Foreskin keratinocyte (primary cell): ENCODE measurements at places on chromosomes 5 and 9.

GRCh38 chr9:129459547-129460322 is 161.2 kb downstream of the C9orf50 start:
- no peak for DNase-seq

- no peak for DNase-seq
Observed at GRCh38 chr5:168159425-168159824, 132.0 kb upstream of the WWC1 start.

DNA sequence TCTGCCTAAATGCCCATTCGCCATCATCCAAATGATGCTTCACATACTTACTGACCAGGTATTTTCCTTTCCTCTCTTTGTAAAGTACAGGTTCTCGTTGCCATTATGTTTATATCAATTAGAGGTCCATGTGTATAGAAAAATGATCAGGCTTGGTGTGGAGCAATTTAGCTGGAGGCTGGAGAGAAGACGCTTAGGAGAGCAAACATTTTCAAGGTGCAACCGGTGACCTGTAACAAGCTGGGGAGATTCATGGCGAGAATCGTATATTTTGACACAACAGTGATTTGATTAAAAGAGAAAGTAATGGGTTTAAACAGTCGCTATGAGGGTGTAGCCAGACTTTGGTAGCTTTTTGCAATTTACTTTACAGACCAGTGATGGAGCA is 170.9 kb upstream of the TBCA start:
- DNase-seq, result no peak

DNA sequence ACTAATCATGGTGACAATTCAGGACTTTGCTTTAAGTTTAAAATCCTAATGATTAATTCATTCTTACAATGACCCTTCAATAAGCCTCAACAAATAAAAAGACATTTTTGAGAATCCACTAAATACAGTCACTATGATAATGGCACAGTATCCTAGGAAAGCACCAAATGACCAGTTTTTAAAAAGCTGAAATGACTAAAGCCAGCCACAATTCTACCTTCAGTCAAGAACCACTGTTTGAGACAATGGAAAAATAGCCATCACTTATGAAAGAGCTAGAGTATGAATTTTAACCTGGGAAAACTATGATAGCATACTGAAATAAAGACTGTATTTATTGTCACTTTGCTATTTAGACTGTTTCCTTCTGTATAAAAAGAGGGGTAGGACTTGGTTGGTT is 14.0 kb downstream of the FBXW2 start:
- DNase-seq, result no peak

GRCh38 chr5:93845376-93845775 is 104.0 kb upstream of the POU5F2 start:
- peak; percentile 4 for DNase-seq

DNA sequence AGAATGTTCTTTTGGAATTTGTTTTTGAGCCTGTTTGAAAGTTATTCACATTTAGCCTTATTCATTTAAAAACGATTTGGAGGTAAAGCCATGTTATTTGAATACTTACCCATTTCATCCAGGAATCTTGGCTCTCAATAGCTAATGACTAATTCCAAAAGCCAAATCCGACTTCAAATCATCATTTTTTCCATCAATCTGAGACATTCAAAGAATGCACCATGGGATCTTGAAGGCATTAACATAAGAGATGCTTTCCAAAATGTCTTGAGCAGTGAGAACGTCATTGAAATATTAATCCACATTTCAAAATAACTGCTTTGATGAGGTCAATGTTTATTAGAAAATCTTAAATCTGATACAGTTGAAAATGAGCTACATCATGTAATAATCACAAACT is 617.0 kb upstream of the RORB start:
- no peak for DNase-seq

DNA sequence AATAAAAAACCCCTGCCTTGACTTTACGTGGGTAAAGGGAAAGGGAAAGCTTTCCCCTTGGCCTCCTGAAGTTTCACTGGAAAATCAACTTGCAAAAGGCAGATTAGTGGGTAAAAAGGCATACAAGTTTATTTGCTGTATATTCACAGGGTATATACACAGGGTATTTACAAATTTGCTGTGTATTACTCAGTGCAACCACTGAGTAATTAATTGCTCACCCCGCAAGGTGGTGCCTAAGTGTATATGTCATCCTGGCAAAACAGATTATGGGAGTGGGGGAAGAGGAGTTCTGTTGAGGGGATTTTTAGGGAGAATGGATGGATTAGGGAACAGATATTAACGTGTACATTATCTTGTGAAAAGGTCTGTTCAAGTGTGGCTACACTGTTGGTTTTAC is 7.1 kb upstream of the RARS1 start:
- no peak for DNase-seq

GRCh38 chr9:93098236-93098946 is 2.4 kb downstream of the CARD19 start:
- peak; percentile 66 for DNase-seq

DNA sequence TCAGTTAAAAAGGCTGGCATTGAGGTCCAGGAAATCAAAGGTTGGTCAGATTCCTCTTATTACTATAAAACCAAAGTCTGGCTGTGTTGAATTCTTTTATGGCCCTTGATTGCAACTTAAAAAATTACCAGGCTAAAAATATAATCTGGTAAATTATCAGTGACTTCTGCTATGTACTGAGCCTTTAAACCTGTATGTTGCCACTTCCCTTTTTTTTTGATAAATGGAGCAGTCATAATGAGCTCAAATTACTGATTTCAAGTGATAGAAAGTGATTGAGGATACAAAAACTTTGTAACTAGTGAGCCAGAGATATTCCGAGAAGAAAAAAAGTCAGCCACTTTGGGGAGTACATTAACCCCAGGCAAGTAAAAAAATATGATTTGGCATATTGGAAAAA is 100.1 kb downstream of the GIN1 start:
- no peak for DNase-seq

DNA sequence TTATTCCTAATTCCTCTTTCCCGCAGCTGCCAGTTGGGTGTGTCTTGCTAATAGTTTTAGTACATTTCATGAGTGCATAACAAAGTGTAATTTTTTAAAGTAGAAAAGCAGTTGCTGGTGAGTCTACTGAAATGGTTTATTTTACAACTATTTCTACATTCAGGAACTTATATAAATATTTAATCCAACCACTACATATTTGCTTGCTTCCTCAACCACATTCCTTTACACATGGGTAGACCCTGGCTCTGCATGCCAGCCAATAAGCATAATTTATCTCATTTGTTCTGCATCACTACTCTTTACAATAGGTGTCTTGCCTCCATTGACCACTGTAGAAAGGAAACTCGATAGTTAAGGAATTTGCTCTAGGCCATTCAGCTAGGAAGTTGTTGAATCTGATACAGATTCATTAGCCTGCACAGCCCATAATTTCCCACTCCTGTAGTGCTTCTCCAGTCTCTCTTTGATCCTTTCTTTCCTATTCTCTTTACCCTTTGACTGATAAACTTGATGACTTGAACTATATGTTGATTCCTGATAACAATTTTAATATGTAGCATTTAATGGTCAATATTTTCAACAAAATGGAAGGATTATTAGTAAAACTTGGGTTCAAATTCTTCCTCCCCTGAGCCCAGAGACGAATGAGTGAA is 342.5 kb upstream of the ACTBL2 start:
- peak; percentile 99 for DNase-seq

- peak; percentile 49 for DNase-seq
Observed at GRCh38 chr9:34437006-34437925, 21.1 kb downstream of the FAM219A start.

DNA sequence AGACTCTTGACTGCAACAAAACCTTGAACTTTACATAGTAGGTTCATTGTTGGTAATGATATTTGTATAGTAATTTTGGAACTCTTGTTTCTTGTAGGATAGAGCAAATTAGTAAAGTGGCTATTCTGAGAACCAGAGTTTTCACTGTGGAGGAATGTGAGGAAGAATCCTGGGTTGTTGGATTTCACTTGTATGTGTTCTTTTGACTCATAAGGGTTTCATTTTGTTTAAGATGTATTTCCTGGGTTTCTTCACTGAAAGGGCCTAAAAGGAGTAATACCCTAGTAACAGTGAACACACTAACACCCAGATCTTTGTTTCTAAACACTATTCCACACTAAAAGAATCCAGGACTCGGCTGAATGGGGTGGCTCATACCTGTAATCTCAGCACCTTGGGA is 20.1 kb downstream of the TTC1 start:
- DNase-seq, result no peak

DNA sequence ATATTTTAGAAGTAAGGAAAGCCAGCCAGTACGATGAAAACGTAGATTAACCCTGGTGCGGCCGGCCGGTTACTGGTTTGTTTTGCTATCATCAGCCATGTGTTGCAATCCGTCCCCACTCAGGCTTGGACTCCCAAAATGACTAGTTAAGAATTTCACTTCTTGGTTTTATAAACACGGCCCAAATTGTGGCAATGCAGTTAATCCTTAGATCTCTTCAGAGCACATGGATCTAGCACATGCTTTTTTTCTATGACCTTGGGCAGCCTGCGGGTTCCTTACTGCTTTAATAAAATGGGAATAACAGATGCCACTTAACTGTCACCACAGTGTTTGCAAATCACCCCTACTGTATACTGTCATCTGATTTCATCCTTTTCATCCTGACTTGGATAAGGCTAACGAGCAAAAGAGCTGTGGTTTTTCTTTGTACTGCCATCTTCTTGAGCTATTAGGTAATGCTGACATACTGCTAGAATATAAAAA is 1.5 kb downstream of the NDFIP1 start:
- DNase-seq, result no peak

- DNase-seq, result no peak
Observed at GRCh38 chr5:176879663-176880361, 19.3 kb downstream of the HK3 start.

DNA sequence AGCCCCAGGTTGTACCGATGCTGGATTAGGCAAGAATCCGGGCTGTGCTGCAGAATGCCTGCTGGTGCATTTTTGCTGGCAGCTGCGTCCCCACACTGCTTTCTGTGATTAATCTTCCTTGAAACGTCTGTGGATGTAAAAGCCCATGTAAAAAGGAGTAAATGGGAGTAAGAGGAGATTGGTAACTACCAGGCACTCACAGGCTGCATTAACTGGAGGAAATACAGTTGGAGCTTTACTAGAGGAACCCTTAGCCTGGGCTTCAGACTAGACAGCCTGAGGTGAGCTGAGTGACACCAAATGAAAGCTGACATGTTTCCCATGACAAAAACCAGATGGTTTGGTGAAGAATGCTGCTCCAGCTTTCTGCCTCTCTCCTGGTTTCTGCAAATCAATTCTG is 190.4 kb upstream of the GAS1 start:
- DNase-seq, result no peak

DNA sequence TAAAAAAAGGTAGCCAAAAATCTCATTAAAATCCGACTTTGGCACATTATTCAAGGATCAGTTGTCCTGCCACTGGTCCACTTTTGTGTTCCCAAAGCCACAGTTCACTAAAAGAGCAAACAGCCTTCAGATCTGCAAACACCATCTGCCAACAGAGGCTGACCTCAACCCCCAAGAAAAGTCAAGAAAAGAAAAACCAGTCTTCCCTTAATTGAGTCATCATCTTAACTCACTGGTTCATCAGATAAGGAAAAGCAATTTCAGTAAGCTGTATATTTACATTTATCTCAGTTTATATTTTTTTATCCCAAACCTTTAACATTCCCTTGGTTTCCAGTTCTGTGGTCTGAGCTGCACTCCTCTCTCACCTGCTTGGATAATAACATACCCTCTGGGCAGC is 21.2 kb downstream of the RASEF start:
- no peak for DNase-seq

GRCh38 chr9:133063500-133064231 is 1.9 kb downstream of the CEL start:
- DNase-seq, result no peak

- no peak for DNase-seq
Observed at GRCh38 chr9:26727471-26727870, 165.1 kb downstream of the CAAP1 start.

DNA sequence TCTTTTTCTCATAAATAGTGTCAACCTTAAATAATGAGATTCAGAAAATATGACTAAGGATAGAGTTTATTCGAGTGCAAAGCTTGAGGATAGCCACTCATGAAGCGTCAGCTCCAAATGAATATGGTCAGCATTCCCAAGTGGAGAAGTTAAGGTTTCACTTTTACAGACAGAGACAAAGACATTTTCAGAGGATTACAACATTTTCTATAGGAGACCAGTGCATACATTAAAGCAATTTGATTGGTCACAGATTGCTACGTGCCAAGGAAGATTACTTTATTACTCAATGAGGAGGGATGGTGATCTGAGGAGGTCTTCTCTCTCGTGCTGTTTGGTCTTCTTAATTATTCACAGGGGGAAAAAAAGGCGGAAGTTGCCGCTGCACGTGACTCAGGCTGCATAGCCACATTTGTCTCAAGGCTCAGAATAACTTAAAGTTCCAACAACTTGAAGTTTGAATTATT is 60.1 kb upstream of the SPATA31C2 start:
- DNase-seq, result peak; percentile 75

DNA sequence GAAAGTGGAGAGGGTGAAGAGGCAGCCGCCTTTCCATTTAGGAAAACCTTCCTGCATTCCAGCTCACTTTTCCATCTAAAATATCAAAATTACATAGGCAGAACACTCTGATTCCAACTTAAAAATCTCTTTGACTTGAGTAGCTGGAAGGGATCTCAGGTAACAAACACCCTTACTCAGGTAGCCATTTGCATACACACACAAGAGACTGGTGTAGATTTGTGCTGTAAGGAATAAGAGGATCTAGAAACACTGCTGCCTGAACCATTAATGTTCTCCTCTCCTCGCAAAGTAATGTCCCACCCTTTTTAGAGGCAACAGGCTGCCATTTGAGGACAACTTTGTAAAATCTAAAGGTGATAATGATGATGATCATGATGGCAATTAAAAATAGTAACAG is 53.5 kb downstream of the BNC2 start:
- DNase-seq, result no peak

DNA sequence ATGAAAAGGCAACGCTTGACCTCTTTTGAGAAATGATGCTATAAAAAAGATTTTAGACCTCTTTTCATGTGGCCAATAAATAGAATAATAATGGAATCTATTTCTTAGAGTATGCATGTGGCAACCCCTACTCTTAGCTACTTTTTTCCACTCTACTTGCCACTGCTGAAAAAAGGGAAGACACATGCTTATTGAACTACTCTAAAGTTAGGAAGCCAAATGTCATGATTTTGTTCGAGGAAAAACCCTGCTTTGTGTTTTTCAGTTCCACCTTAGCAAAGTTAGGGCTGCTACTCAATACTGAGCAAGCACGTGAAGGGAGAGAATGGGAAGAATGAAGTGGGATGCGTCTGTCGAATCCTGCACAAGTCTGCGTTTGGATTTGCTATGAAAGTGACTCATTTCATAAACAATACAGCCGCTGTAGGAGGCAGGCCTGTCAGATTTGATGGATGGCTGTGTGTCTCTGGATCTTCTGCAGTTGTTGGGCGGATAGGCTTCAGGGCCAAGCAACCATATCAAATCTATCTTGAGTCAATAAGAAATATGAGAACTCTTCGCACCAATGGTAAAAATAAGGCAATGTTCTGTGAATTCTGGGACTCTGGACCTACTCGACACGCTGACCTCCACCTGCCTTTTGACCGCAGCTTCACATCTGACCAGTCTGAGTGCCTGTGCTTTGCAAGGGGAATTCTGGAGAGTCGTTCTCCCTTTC is 333.6 kb downstream of the PIK3R1 start:
- DNase-seq, result peak; percentile 71
